AML-193 (cell line): ENCODE measurements at places on chromosomes 5 and 9.

DNA sequence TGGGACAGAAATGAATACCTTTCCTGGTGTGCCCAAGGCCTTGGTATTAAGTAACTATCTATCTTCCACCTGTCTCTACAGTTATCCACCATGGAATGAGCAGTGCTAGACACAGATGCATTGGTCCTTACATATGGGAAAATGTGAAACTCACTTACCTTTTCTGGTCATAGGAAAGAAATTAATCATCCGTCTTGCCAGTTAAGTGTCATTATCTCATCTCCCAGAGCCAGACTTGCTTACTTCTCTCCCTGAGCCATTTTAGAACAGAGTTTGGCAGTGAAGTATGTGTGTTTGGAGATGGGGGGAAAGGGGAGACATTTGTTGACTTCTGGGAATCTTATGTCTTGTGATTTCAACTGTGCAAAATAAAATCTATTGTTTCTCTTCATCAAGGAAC, 1211.0 kb upstream of the CDH6 start:
- no peak for DNase-seq

- no peak for DNase-seq
Observed at GRCh38 chr9:91937056-91937455, 13.0 kb downstream of the ROR2 start.

DNA sequence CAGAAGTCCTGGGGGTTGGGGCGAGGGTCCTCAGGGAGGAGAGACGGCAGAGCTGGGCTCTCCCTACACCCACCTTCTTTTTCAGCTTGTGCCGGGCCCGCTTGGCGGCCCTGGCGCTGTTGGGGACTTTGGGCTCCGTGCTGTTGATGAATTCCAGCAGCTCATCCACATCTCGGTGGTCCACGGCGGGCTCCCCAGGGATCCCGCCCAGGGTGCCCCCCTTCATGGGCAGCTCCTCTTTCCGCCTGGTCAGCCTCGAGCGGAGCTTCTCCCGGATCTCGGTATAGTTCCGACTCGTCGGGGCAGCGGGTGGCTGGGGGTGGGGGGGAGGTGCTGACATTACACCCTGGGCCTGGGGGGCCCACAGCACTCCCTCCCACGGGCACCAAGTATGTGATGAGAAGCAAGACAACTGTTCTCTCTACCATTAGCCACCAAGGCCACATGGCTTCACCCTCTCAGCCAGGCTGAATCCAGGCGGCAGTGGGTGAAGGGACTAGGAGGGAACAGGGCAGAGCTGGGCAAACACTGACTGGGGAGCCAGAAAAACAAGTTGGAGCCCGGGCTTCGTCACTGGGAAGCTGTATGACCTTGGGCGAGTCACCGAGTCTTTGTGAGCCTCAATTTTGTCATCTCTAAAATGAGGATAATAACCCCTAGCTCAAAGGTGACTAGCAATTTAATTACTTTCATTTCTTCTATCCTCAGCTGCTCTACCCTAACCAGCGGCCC, 14.6 kb upstream of the DDX41 start:
- DNase-seq = no peak

DNA sequence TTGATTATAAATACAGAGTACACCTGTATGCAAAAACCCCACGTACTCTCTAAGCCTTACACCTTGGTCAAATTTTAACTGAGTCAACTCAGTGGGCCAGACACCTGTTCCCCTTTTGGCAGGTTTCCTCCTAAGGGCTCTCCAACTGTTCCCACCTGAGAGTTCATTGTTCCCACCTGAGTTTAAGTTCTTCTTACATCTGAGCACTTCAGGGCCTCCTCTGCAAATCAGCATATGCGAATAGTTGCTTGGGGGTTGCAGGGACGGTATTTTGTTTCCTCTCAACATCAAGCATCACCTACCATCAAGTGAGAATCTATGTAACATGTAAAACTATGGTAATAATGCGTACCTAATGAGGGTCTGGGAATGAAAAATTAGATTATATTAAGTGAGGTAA, 300.0 kb downstream of the PIK3R1 start:
- DNase-seq = no peak

DNA sequence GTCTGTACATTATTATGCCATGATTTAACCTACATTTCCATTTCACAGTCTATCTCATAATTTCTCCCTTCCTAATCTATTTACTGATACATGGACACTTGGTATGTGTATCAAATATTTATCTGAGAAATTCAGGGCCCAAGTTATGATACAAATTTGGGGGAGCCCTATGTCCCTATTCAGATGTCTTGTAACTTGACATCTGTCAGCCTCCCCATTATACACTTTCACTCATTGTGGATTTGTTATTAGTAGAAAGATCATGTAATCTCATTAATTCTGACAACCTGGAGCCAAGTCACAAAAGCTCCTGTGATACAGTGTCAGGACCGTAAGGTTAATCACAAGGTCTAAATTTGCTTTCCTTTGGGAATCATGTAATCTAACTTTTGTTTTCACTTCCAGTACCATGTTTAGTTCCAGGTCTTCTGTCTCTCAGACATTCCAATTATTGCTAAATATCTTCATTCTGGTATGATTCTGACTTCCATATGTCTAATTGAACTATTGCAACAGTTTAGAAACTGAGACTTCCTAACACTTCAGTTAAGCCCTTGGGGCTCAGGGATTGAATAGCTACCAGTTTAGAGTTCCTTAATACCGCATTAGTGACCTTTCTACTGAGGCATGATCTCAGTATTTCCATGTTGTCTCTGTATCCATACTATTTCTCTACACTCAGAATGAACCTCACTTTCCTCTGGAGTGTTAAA, 182.9 kb upstream of the NUDT12 start:
- DNase-seq = no peak

GRCh38 chr9:89879701-89880100, 274.9 kb downstream of the GADD45G start:
- no peak for DNase-seq

- DNase-seq = no peak
Observed at GRCh38 chr5:92562065-92562464, 1019.0 kb downstream of the NR2F1-AS1 start.

DNA sequence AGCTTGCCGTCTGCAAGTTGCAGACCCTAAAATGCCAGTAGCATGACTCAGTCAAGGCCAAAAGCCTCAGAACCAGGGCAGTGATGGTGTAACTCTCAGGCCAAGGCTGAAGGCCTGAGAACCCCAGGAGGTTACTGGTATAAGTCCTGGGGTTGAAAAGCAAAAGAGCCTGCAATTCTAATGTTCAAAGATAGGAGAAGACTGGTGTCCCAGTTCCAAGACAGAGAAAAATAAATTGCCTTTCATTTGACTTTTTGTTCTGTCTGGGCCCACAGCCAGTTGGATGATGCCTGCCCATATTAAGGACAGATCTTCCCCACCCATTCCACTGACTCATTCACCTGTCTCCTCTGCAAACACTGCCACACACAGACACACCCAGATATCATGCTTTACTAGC, 673.2 kb downstream of the CDH18 start:
- DNase-seq = no peak

- DNase-seq = peak; percentile 31
Observed at GRCh38 chr5:115843444-115844130, 1.9 kb downstream of the AP3S1 start.

GRCh38 chr9:15155826-15156225, 151.2 kb downstream of the TTC39B start:
- DNase-seq = no peak

GRCh38 chr9:132712753-132713152, 42.5 kb downstream of the GTF3C4 start:
- no peak for DNase-seq

DNA sequence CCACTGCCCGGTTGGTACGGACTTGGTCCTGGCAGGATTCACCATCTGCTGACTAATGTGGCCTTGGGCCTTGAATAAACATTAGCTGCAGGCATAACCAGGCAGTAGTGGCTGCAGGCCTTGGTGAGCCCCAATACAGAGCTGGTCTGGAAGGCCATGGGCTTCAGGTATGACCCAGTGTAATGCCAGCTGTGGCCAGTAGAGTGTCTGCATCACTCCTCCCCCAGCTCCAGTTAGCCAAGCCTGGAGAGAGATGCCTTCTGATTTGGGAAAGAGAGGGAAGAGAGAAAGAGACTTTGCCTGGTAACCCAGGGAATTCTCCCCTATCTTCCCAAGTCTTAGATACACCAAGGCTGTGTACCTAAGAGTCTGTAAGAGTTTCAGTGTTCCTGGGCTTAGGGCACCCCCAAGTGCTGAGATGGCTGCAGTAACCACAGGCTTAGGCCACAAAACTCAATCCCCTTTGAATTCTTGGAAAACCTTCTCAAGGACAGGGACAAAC, 5.6 kb upstream of the C5 start:
- no peak for DNase-seq

GRCh38 chr5:111398013-111398412, 114.3 kb downstream of the STARD4 start:
- DNase-seq = no peak

GRCh38 chr9:93136011-93136440, 2.0 kb upstream of the NINJ1 start:
- DNase-seq = no peak

GRCh38 chr5:13252699-13253098, 691.8 kb downstream of the DNAH5 start:
- no peak for DNase-seq

DNA sequence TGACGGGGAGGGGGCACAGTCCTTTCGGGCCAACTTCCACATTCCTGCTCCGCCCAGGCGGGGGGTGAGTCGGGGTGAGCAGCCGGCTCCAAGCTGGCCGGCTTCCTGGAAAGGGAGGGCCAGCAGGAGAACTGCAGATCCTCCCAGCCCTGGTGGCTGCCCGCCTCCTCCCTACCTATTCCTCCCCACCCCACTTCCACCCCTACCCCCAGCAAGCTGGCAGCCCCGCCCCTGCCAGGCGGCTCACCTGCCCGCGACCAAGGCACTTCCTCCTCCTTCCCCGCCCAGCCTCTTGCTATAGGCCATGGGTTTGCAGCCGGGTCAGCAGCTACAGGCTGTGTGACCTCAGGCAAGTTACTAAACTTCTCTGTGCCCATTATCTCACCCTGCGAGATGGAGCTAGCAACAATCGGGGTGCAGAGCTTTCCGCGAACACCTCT, 5.6 kb upstream of the IRF1 start:
- DNase-seq = peak; percentile 96

DNA sequence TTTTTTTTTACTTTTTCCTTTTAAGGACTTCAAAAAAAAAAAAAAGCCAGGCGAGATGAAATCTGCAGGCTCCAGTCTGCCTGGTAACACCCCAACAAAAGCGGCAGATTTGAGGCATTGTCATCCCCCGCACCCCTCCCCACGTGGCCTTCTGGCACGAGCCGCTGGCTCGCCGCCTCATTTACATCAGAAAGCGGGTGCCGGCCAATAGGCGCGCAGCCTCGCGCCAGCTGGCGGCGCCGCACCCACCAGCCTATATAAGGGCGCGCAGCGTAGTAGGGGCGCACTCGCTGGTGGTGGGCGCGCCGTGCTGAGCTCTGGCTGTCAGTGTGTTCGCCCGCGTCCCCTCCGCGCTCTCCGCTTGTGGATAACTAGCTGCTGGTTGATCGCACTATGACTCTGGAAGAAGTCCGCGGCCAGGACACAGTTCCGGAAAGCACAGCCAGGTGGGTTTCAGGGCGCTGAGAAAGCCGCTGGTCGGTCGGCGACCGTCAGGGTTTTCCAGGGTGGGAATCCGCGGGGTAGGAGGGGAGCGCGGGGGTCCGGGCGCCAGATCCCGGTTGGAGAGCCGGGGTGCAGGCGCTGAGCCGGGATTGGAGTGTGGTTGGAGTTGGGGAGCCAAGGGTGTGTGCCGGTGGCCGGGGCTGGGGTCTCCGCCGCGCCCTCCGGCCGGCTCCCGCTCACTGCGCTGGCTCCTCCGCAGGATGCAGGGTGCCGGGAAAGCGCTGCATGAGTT, at the start of gene GADD45G:
GADD45G (plus strand) TSS at position 284 of the 736 bp plus-strand sequence; CDS start at position 394, 110 bp downstream.
- DNase-seq = peak; percentile 76

DNA sequence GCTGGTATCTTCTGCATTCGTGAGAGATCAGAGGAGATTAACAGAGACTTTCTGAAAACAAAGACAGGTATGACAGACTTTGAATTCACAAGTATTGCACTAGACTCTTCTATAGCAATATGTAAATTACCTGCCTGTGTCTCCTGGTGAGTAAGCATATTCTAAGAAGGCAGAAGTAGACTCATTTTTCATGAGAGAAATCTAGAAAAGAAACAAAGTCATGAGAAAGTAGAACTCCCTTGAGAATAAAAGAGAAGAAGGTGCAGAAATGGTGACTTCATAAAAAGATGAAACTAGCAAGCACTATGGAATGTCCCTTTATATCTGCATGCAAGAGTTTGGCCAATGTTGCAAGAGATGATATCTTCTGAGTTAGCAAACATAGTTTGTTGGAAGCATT, 419.8 kb downstream of the DMRT2 start:
- DNase-seq = no peak

GRCh38 chr5:6236170-6236793, 142.1 kb downstream of the MED10 start:
- no peak for DNase-seq

DNA sequence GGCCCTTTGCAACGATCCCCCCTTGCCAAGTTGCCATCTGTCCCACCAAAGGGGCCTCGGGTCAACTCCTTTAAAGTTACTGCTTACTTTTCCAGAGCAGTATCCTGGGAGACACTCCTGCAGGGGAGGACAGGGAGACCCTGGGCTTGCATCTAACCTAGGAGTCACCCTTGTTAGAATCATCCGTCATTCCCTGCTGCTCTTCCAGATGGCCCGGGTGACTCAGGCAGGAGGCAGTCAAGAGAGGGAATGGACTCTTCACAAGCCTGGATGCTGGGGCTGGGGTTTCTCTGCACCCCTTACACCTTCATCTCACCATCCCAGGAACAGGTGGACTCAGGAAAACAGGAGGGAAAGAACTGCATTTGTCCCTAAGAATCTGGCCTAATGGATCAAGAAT, 175.6 kb downstream of the GABBR2 start:
- DNase-seq = no peak

DNA sequence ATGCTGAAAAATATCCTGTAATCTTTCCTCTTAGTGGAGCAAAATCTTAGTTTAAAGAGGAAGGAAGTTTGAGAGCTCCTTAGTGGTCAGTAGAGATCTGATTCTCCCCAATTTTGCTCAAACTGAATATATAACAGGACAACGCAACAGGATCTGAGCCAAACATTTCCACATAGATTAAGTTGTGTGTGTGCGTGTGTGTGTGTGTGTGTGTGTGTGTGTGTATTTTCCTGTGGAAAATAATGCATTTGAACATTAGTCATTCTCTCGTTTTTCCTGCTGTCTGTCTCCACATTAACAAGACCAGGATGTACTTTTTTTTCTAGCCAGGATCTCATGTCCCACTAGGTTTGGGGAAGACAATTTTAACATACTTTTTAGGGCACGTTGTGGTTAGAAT, 312.1 kb upstream of the CDH18 start:
- no peak for DNase-seq
